Activated naive CD4-positive, alpha-beta T cell treated with anti-CD3 and anti-CD28 coated beads, Interleukin-2, amount 10 ng/mL, durations not matched to agents 7 days and 5 days (primary cell): ENCODE measurements at places on chromosomes 3 and 15.

DNA sequence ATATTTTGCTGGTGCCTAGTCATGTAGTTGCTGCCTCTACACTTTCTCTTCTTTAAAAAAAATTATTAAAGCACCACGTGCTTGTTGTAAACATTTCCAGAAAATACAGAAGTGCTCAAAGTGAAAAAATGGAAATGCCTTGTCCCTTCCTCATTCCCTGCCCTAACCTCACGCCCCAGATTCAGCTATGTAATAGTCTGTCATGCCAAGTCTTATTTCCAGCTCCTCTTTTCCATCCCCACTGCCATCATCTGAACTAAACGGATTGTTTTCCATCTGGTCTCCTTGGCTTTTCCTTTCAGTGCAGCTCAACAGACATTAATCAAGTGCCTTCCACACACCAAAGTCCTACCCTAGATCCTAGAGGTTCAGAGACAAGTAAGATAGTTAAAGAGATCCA lies 15.5 kb downstream of the ZNF774 start:
- no peak for DNase-seq

DNA sequence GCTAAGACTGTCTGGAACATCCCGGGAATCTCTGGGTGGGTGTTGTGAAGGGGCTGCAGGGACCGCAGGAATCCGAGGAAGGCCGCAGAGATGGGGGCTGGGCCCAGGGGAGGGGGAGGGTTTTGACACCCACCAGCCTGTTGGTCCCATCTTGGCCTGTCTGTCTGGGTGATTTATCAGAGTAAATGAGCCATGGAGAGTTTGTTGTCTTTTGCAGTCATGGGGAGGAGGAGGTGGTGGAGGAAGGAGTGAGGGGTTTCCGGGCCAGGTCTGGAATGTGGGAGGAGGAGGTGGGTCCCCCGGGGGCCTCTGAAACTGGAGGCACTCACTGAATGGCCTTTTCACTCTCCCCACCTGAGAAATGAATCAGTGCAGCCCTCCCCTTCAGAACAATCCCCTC lies 11.5 kb downstream of the SEMA3F start:
- no peak for DNase-seq

GRCh38 chr3:189512039-189512438 lies 119.2 kb upstream of the TP63 start:
- DNase-seq = no peak

DNA sequence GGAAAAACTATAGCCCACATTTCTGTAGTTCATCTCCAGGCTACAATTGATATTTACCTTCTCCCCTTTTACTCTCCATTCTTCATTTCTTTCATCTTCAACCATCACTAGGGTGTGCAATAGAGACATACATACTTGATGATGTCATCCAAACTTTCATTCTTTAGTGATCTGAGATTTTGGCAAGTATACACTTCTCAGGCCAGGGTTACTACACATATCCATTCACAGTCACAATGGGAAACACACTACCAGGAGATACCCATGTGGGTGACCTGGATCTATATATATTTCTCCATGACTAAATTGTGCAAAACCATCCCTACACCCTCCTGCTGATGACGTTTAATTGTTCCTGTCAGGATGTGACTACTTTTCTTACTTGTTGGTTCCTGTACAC lies 769.5 kb upstream of the DPPA4 start:
- no peak for DNase-seq

- DNase-seq = peak; percentile 52
Measured at GRCh38 chr3:120093119-120093910, 932 bp downstream of the GSK3B start.
